ENCODE measurements at places on chromosomes 3 and 15.

DNA sequence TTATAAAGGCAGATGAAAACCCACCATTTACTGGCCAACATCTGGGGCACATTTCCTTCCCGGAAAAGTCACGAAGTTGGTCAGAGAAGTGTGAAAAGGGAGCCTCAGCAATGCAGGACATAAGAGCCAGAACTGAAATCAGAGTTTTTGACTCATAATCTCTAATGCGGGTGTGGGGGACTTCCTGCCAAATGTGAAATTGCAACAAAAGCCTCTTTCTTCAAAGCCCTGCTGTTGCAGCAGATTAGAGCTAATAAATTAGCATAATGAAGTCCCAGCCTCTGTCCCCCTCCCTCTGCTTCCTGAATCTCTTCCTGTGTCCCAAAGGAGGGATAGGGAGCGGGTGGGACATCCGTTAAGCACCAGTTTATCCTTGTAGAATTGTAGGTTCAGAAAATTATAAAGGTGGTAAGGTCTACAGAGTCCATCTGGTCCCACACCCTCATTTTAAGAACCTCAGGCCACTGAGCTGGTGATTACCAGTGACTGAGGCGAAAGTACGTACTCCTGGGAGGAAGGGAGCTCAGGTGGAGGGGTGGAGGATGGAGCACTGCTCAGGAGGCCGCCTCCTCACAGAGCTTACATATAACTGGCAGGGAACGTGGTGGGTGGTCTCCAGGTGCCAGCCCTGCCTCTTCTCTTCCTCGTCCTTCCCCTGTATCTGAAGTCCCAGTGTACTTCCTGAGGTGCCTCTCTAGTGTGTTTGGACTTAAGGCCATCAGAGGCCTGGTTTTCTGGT lies 35.0 kb downstream of the ST6GAL1 start:
- DNase-seq = no peak

GRCh38 chr3:147161833-147162232 lies 244.5 kb downstream of the ZIC4 start:
- DNase-seq = no peak

DNA sequence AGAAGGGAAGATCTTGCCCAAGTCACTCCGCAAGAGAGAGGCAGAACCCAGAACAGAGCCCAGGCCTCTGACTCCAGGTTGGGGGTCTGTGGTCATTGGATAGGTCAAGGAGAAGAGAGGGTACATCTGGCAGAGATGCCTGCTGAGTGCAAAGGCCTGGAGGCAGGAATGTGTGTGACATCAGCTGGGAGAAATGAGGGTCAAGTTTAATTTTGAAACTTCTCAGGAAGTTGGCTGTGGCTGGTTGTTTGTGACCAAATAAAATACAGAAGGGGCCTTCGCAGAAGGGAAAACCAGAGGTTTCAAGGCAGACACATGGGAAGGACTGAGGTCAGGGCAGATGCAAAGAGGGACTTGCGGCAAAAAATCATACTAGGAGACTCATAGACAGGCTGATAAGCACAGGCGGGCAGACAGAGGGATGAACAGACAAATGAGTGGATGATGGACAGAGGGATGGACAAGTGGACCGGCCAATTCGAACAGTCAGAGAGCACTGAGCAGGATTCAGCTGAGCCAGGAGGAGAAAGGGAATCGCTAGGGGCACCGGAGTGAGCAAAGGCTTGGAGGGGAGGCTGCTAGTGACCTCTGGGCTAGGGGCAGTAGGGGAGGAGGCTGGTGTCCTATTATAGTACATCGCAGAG lies 28.8 kb upstream of the CACNA2D2 start:
- no peak for DNase-seq

DNA sequence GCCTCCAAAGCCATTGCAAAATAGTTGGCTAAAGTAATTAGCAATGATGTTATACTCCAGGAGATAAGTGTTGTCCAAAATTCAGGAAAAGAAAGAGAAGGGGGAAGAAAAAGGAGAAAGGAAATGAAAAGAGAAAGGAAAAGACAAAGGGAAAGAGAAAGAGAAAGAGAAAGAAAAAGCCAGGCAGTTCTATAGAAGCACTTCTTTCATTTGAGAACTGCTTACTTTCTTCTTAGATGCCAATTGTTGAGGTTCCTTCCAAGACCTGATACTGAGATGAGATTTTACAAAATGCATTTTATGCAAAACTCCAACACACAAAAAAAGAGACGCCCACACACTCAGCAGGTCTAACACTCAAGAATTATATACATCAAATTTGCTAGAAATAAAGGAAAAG lies 298.4 kb downstream of the KCNH8 start:
- DNase-seq = no peak

- no peak for DNase-seq
These were observed 51.0 kb downstream of the ATP8B4 start for GRCh38 chr15:50068016-50068415.

DNA sequence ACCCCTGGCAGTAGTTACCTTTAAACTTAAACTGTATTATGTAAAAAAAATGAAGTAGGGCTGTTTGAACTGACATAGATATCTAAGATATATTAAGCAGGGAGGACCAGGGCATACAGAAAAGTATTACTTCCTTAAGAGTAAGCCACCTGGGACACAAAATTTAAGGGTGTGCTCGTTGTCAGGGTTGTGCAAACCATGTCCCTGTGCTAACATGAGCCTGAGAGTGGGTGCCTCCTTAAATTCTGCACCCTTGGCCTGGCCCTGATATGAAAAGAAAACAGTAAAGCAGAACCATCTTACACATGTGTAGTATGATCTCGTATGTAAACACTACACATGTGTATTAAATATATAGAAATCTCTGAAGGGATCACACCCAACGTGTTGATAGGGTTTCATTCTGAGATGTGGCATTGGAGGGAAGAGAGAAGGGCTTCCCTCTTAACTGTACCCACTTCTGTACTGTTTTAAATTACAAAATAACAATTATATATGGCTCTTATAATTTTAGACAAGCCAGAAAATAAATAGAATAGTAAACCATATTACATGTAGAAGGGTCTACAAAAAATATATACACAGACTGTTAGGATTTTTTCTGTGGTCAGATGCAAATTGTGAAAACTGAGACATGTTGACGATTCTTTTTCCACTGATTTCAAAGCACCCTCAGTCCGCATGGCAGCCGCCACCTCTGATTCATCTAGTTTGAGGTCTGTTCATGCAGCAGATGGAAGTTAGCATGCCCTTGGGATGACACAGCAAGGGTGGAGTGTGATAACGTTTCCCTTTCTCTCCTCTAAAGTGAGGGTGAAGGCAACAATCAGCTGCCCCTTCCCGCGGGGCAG lies 400.8 kb upstream of the PROK2 start:
- no peak for DNase-seq

DNA sequence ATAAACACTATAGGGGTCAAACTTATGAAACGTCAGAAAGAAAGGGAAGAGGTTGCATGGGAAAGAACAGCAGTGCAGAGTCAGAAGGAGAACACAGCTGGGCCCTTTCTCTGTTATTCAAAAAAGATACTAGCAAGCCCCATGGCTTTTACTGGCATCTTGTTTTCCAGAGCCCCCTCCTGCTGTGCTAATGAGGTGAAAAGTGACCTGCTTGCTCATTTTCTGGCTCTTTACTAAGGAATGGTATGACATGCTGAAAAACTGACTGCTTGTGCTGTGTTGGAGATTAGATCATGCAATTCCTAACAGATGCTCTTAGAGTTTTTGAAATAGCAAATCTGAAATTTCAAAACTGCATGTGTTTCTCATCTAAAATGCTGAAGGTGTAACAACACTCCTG lies 541.6 kb upstream of the ALCAM start:
- DNase-seq = no peak

DNA sequence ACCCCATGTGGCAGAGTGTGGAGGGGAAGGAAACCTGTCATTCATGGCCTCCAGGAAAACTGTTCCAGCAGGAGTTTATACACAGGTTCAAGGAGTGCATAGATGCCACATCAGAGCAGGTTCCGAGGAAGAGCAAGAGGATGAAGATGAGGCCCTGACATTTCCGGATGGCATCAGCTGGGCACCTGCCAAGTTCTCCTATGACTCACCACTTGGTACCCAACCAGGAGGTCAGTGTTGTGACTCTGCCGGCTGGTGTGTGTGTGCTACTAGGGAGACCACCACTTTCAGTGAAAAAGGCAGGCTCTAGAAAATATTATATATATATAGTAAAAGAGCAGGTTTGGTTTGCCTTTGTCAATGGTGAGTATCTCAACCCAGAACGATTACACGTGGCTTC lies 69.3 kb downstream of the NTRK3 start:
- DNase-seq = no peak

DNA sequence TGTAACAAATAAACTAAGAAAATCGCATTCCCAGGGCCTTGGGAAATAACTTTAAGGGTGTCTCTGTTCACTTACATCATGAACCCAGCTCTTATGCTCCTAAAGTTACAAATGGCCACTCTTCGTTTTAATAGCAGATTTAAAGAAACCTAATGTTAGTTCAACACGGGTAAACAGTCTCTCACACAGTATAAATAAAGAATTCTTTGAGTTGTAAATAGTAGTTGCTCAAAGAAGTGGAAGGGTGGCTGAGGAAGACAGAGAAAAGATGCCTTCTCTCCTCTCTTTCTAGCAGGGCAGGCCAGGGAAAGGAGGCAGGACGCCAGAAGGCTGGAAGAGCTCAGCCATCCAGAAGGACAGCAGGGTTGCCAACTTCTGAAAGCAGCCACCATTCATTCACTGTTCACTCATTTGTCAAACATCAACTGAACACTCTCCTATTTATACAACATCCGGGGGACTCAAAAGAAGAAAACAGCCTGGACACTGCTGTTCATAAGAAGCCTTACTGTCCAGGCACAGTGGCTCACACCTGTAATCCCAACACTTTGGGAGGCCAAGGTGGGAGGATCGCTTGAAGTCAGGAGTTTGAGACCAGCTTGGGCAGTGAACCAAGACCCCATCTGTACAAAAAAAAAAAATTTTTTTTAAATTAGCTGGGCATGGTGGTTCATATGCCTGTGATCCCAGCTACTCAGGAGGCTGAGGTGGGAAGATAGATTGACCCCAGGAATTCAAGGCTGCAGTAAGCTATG lies 47.3 kb downstream of the WWTR1 start:
- no peak for DNase-seq

Data from stimulated activated naive CD4-positive, alpha-beta T cell (primary cell).